ENCODE measurements at places on chromosomes 4 and X.

DNA sequence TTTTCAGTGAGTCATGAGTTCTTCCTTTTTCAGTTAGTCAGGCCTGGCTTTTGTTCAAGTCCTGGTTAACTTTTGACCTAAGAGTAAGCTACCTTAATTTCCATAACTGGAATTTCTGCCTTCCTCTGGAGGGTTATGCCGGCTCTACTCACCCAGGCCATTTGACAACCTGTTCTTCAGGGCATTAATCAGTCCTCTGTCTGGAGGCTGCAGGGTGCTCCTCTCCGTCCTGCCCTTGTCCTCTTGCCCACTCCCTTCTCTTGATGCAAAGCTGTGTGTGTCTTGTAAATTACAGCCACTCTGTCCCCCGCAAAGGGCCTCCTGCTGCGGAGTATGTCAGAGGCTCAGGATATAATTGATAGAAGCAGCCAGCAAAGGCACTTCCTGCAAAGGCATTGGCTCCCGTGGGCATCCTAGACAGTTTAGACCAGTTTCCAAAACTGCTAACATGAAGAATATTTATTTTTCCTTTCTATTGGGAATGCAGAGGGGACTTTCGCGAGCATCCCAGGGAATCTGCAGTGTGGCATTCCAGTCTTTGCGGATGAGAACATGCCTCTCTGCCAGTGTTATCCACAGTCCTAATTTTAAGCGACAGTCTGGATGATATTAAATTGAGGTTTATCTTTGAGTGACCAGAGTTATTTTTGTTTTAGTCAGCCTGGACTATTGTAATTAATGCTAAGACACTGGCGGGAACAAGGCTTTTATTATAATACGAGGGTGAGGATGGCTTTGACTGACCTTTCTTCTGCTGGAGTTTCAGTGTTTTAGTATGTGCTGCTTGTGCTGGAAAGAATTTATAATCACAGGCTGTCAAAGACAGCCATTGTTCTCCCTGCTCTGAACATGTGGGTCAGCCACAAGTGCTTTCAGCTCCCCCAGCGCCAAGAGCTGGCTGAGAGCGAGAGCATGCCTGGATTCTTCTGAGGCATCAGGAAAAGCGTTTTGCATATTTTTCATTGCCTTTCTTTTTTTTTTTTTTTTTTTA is 74.2 kb downstream of the LIMCH1 start:
- peak; percentile 61 for DNase-seq

GRCh38 chr4:133598779-133599178 is 449.7 kb downstream of the PCDH10 start:
- no peak for DNase-seq

DNA sequence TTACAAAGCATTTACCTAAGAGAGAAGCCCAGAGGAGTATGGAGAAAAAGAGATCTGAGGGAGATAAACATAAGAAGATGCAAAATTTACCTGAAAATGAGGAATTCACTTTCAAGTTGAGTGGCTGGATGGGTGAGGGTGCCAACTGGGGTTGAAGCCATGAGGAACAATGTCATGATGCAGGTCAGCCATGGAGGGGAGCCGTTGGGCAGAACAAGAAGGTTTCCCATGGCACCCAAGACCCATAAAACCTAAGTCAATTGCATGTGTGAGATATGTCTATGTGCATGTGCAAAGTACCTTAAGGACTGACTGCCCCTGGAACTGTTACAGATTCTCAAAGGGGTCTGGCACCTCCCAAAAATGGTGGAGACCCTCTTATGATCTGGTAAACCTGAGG is 46.6 kb upstream of the PRRG1 start:
- peak; percentile 6 for DNase-seq

DNA sequence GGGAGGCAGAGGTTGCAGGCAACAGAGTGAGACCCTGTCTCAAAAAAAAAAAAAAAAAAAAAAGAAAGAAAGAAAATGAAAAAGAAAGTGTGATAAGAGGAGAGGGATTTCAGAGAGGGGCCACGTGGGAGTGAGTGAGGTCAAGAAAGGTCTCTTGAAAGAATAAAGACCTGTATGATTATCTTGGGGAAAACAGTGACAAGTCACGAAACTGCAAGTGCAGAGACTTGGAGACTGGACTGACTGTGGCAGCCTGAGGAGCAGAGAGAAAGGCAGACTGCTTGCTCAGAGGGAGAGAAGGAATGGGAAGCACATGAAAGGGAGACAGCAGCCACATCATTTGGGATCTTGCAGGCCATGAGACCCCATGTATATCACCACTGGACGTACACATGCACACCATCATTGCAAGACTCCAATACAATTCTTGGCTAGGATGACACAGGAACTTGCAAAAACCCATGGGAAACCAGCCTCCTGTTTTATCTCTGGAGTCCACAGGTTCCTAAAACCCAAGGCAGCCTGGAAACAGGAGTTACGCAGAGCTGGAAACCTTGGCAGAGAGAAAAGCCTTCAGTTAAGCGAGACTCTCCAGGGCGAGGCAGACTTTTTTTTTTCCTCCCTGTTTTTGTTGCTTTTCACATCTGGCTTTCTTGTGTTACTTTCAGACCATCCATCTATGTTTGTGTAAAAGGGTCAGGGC is 207.0 kb upstream of the TBL1X start:
- DNase-seq: no peak

DNA sequence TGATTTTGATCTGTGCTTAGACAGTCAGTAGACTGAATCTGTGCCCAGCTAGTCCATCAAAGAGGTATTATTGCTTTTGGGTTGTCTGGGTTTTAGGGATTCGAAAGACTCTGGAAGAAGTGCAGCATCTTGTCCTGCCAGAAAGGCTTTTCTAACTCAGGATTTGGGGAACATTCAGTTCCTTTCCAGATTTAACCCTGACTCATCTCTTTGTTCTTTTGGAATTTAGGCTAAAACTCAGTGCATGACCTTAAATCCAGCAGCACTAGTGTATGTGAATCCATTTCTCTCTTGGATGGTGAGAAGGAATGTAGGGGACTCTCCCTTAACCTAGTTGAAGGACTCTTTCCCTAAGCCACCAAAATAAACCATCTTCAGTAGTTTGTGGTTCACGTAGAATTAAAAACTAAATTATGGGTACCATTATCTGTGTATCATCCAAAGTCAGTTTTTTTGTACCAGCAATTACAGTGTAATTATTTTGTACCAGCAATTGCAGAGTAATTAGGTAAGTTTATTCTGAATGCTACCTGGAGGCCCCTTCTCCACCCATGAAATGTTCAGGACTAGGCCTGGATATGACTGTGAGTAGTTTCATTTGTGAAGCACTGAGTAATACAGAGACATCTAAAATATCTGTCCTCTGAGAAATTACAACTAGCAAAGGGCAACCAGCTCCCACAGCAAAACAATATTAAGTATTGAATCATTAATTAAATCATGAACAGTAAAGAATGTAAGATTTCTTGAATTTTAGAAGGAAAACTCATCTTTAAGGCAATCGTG is 384.0 kb downstream of the TMA16 start:
- DNase-seq: no peak

- DNase-seq: no peak
Measured at GRCh38 chr4:15851969-15852368, 73.8 kb downstream of the CD38 start.

- no peak for DNase-seq
Measured at GRCh38 chr4:176849076-176849475, 56.4 kb upstream of the VEGFC start.

GRCh38 chr4:71635139-71635748 is 148.6 kb downstream of the GC start:
- DNase-seq: no peak

- no peak for DNase-seq
Measured at GRCh38 chr4:11608992-11609391, 180.3 kb upstream of the HS3ST1 start.

DNA sequence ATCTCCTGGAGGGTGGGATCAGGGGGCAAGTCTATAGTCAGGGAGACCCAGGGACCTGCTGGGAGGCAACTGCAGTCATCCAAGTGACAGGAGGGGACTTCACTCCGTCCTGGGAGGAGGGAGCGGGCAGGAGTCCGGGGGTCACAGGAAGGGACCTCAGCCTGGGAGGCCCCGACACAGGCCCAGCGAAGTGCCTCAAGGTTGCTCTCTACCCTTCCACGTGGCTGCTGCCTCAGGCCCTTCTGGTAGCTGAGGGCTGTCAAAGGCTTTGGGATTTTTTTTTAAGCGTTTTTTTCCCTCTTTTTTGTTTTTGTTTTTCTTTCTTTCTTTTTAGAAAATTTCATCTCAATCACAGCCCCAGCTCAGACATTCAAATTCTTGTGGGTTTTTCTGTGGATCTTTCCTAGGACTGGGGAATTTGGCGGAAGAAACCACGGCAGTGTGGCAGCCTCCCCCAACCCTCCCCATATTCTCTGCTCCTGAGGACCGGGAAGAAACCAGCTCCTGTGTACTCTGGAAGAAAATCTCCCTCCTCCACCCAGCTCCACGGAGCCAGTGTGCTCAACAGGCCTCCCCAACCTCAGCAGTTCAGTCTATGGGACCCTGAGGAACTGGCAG is 1.4 kb upstream of the HAUS7 start:
- no peak for DNase-seq

DNA sequence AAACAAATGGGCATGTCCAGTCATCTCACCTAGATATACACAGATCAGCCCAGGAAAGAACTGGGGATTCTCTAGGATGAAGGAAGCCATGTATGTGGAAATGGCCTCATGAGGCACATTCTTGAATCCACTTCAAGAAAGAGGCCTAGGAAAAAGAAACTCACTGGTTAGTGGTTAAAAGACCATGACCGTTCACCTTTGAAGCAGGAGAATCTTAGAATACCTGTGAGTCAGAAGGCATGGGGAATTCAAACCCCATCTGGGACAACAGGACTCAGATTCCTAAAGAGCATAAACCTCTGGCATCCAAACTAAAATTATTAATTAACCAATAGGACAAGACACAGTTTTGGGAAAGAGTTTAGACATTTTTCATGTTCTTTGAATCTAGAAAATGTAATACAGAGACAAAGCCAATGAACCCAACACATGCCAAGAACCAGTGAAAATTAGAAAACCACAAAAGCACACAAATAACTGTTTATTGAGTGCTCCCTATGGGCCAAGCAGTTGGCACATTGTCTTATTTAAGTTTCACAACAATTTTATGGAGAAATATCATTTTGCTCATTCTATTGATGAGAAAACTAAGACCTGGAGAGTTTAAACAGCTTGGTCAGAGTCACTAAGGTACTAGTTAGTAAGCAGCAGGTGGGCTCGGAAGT is 97.5 kb downstream of the NPNT start:
- DNase-seq: no peak

- DNase-seq: no peak
Measured at GRCh38 chr4:185534511-185534865, 819 bp downstream of the PDLIM3 start.

DNA sequence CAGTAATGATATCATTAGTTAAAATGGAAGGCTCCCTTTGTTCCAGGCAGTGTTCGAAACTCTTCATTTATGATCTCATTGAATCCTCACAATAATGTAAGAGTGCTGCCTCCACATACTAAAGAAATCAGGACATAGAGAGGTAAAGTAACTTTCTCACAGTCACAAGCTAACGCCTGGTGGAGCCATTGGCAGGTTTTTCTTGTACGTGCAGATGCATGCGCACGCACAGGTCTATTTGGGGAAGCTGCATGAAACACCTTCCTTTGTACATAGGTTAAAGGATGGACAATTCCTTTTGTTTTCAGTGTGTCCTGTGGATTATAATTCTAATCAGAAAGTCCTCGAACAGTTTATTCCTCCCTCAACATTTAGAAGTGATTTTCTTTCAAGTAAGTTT is 176.2 kb downstream of the RAPGEF2 start:
- DNase-seq: no peak

DNA sequence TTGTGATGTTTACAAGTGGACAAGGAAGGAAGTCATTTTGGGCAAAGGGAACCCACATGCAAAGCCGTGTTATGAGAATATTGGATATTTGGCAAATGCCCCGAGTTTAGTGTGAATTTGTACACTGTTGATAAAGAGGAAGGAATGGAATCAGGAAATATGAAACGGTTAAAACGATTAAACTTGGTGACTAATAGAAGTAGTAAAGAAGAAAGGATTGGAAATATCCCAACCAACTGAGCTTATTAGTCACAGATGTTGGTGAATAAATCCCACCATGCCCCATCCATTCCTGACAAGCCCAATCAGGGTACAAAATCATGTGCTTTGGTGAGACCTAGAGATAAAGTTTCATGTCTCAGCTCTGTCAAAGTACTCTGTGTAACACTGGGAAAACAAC is 22.0 kb downstream of the ARHGAP24 start:
- no peak for DNase-seq

GRCh38 chr4:68654946-68655721 is 15.3 kb downstream of the UGT2B15 start:
- no peak for DNase-seq

- DNase-seq: no peak
Measured at GRCh38 chr4:1358421-1359143, 11.6 kb downstream of the UVSSA start.

GRCh38 chr4:27024805-27025204 is 164.2 kb downstream of the STIM2 start:
- no peak for DNase-seq

GRCh38 chrX:50103176-50103575 is 97.6 kb downstream of the AKAP4 start:
- no peak for DNase-seq

- no peak for DNase-seq
Measured at GRCh38 chr4:16627999-16628398, 270.4 kb downstream of the LDB2 start.

- no peak for DNase-seq
Measured at GRCh38 chr4:54727346-54727745, 69.6 kb downstream of the KIT start.

GRCh38 chrX:355329-356050 is 31.2 kb downstream of the PPP2R3B start:
- DNase-seq: no peak

- no peak for DNase-seq
Measured at GRCh38 chr4:656436-657337, 17.4 kb downstream of the ATP5ME start.

- DNase-seq: no peak
Measured at GRCh38 chr4:83139514-83140156, 25.1 kb upstream of the PLAC8 start.

- no peak for DNase-seq
Measured at GRCh38 chrX:46634577-46634976, 61.0 kb downstream of the CHST7 start.

DNA sequence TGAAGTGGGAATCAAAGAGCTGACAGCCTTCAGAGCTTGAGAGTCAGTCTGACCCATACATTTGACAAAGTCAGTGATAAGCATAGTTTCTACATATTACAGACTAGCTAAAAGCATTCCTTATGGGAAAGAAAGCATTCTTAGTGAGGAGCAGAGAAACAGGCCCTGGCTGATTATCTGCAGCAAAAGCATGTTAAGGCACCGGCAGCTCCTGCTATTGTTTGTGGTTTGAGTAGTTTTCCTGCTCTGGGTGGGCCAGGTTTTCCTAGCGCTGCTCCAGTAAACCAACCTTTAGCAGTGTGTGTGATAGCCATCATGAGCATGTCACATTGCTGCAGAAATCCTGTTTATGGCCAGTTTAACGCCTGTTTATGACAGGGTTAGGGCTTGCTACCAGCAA is 51.6 kb upstream of the WDR1 start:
- DNase-seq: no peak

Data from NCI-H2081 (cell line).